ENCODE measurements at places on chromosomes 13 and 19.

- no peak for DNase-seq
Observed at GRCh38 chr13:49683489-49683888, 7.8 kb downstream of the EBPL start.

- no peak for DNase-seq
Observed at GRCh38 chr13:51495316-51495715, 42.5 kb upstream of the INTS6 start.

DNA sequence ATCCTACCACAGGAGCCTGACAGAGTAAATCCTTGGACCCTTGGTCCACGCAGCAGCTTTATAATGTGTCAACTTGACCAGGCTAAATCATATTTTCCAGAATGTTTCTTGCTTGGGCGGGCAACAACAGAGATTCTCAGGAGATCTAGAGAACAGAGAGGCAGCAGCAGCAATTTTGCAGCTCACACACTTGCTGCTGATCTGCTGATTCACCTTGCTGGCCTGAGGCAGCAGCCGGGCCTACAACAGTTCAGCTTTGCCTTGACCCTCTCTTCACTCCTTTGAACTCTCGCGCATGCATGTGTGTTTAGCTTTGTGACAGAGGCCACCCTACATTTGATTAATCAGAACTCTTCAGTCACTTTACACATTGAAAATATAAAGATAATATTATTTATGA, 159.3 kb downstream of the UGGT2 start:
- DNase-seq: no peak

- no peak for DNase-seq
Observed at GRCh38 chr13:89363144-89363543, 1692.0 kb downstream of the SLITRK5 start.

DNA sequence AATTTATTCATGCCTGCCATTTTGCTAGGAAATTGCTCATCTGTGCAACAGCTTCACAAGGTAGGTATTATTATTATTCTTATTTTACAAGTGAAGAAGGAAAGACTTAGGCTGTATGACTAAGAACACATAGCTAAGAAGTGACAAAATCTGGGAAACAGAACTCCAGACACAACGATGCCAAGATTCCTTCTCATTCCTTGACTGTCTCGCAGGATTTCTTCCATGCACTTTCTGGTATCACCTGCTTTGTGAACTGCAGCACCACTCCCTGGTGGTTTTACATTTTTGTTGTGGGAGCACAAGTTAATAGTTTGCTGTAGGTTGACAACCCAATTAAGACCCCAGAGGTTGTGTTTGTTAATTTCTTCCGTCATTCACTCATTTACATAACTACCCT, 188.5 kb downstream of the LACC1 start:
- DNase-seq: no peak

DNA sequence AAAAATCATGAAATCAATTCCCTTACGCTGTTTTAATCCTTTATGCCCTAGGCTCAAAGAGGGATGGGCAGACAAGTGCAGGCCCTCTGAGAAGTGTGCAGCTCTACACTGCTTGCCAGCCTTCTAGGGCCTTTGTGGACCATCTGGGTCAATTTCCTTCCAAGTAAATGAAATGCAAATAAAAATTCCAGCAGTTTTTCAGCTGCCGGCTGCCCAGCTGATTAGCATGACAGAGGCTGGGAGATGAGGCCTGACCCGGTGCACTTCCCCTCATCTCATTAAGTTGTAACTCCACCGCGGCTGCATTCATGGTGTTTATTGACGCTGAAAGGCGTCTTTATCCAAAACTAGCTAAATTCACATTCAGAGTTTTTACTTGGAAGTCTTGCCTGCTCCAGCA, 47.5 kb upstream of the GSX1 start:
- no peak for DNase-seq

- no peak for DNase-seq
Observed at GRCh38 chr13:25085125-25085742, 10.7 kb upstream of the PABPC3 start.

DNA sequence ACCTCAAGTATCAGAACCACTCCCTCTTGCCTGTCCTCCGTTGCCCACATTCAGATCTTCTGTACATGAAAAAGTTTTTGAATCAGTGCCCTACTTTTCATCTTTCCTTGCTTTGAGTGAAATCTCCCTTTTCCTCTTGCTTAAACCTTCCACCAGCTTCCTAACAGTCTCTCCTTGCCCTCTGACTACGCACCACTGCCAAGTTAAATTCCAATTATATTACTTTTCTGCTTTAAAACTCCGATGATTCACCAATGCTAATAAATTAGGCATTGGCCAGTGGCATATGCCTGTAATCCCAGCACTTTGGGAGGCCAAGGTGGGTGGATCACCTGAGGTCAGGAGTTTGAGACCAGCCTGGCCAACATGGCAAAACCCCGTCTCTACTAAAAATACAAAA, 30.7 kb upstream of the RFXAP start:
- DNase-seq: no peak

DNA sequence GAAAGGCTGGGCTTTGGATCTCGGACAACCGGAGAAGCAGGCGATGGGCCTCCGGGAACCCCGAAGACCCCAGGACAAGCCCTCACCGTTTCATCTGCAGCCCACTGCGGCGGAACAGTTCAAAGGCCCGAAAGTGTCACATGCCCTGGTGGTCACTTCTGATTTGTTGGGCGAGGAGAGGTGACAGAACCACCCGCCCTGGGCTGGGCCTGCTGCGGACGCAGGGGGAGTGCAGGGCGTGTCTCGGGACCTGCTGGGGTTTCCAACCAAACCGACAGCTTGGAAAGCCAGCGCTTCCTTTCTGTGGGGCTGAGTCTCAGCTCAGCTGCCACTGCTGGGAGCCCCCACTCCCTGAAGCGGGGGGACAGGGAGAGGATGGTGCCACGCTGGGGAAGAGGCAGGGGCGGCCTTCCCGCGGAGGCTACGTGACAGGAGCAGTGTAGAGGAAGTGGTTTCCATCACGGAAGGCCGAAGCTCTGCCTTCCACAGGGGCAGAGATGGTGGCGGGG, 22.8 kb upstream of the ZBTB7A start:
- DNase-seq: no peak

DNA sequence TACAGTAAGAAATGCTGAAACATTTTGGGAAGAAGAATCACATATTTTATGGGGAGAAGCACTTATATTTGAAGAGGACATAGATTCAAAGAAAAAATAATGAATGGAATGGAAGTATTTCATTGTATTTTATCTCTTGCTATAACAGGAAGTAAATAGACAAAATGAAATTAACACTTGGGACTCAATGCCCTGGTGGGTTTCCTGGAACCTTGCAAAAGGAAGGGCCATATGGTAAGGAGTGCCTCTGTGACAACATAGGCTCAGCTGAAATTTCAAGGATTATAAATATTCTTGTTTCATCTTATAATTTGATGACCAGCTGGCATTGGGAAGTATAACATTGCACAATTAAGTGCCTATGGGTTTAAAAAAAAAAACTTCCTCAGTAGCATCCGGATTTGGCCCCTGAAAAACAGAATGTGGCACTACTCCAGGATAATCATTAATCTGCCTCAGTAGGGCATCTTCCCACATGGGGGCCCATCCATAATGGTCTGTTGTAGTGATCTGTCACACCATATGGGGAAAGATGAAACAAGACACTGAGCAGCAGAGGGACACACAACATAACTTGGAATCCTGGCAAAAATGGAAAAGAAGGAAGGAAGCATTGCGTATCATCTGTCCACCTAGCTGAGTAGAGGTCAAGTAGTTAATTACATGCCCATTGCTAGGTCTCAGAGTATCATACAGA, 321.6 kb downstream of the NDFIP2 start:
- no peak for DNase-seq

DNA sequence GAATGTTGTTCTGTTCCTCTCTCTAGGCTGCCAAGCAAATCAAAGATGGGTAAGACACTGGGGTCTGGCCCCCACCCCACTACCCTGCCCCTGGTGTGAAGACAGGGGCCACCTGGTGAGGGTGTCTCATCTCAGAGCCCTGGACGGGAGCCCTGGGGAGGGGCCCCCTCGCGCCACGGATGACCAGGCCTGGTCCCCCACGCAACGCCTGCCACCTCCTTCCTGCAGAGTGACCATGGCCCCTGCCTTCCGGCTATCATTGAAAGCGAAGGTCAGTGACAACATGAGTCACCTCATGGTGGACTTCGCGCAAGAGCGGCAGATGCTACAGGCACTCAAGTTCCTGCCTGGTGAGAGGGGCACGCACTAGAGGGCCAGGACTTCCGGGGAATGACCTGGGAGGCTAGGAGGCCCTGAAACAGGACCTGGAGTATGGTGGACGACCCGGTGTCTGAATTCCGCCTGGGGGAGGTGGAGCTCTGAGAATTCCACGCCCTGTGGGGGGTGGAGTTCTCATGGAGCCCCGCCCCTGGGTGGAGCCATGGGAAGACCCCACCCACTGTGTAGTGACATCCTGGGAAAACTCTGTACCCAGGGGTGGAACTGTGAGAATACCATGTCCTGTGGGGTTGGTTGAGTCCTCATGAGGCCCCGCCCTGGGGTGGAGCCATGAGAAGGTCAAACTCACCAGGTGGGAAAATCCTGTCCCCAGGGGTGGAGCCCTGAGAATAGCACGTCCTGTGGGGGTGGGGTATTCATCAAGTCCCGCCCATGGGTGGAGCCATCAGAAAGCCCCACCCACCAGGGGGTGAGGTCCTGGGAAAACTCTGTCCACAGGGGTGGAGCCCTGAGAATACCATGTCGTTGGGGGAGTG, 6.1 kb downstream of the FSD1 start:
- no peak for DNase-seq

DNA sequence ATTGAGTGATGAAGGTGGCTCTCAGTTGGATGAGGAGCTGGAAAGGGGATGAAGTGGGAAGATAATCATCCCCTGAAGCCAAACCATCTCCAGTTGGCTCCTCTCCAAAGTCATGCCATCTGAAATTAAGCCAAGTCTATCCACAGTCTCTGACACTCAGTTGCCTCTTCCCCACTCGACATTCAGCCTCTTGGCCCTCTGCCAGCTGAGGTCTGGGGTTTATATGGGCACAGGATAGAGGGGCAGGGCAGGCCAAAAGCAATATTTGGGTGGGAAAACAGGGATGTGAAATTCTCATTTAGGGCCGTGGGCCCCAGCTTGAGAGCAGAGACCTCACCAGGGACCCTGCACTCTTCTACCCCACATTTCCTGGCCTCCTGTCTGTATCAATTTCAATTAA, 85.9 kb downstream of the SLITRK1 start:
- DNase-seq: no peak

Data from activated T-helper 9 cell treated with anti-CD3 and anti-CD28 coated beads, Interleukin-2, amount 50 U/mL, for 16 hours (primary cell).